ENCODE measurements at places on chromosomes 4 and X. TPM values are rescaled to one million over a fixed set of nuclear protein-coding genes. Genes with fewer than 3 reads are reported as not detected.

The CDKN2AIP gene
- total RNA-seq, result 18.6 TPM

The PDGFRA gene
- total RNA-seq, result 80.4 TPM

The CSAG1 gene
- not detected for total RNA-seq

The SSX4 gene
- total RNA-seq, result not detected

The EDA gene
- 9.2 TPM for total RNA-seq

The CENPVL1 gene
- not detected for total RNA-seq

The ARL9 gene
- total RNA-seq, result 1.5 TPM

The SLIT2 gene
- total RNA-seq, result 43.2 TPM

The CTAG1B gene
- not detected for total RNA-seq

The SERPINA7 gene
- not detected for total RNA-seq

The TLR1 gene
- 29.7 TPM for total RNA-seq

The SFRP2 gene
- total RNA-seq, result 9.9 TPM

The ARHGEF6 gene
- total RNA-seq, result 23.7 TPM

The GCNA gene
- total RNA-seq, result 12.9 TPM

The GASK1B gene
- 63.4 TPM for total RNA-seq

The MID1 gene
- total RNA-seq, result 6.7 TPM

The CDX4 gene
- not detected for total RNA-seq

The USP17L10 gene
- total RNA-seq, result not detected

The C4orf46 gene
- total RNA-seq, result 2.2 TPM

The ADH1C gene
- 117 TPM for total RNA-seq

The PLXNB3 gene
- 77.7 TPM for total RNA-seq

The ADD1 gene
- 367 TPM for total RNA-seq

The CISD2 gene
- 11.1 TPM for total RNA-seq

Measured in tibial nerve (tissue), 4 donors.